ENCODE measurements at places on chromosomes 12 and 14.

DNA sequence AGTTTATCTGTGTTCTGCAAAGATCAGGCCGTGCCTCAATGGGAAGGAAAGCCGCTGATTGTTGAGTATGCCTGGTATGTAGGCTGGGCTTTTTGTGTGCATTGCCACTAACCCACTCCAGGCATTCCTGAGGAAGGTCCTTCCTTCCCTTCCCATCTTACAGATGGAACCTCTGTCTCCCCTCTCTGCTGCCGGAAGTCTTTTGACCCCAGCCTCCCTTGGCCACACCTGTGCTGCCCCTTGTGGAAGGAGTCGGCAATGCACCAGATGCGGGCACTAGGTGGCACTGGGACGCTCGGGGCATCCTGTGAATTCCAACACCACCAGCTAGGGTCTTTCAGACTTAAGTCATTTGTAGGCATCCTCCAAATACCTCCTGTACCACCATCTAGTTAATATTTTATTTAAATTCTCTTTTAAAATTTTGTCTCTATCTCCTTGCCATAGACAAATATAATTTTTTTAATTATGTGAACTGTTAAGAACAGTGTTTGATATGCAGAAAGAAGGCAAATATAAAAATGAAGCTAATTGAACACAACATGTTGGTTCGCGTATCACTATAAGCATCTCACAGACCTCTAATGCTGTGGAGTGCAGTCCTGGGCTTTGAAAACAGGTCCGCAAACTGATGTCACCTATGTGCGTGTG is 99.6 kb downstream of the RIN3 start:
- no peak for DNase-seq

- no peak for DNase-seq
These were observed 1092.3 kb downstream of the AACS start for GRCh38 chr12:126157575-126157966.

GRCh38 chr12:104377514-104377812 is 73.9 kb downstream of the EID3 start:
- DNase-seq: no peak

GRCh38 chr12:12365931-12366431 is 9.1 kb downstream of the BORCS5 start:
- DNase-seq: no peak

DNA sequence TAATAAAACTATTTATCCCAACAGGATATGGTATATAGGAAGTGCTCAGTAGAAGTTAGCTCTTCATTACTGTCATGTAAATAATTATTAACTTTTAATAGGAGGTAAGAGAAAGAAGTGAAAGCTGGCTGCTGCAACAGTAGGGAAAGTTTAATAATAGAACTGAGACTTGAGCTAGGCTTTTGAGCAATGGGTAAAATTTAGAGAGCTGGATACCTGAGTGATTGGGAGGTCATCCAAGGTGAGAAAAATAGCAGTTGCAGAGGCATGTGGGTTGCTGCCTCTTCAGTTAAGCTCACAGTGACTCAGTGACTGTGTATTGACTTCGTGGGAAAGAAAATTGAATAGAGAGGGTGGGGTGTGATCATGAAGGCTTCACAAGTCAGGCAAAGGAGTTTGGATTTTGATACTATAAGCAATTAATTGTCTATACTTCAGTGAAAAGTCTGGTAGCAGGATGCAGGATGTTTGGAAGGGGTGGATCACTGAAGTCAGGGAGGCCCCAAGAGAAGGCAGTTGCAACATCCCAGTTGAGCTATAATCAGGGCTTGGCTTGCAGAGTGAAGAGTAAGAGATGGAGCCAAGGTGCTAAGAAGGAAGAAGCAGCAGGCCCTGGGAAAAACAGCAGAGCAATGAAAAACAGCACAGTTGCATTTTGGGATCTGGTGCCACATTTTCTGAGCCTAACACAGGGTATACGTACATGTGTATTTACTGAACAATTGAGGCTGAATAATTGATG is 172.0 kb upstream of the FRMD6 start:
- DNase-seq: no peak

GRCh38 chr12:13288501-13288900 is 92.0 kb downstream of the EMP1 start:
- DNase-seq: no peak

DNA sequence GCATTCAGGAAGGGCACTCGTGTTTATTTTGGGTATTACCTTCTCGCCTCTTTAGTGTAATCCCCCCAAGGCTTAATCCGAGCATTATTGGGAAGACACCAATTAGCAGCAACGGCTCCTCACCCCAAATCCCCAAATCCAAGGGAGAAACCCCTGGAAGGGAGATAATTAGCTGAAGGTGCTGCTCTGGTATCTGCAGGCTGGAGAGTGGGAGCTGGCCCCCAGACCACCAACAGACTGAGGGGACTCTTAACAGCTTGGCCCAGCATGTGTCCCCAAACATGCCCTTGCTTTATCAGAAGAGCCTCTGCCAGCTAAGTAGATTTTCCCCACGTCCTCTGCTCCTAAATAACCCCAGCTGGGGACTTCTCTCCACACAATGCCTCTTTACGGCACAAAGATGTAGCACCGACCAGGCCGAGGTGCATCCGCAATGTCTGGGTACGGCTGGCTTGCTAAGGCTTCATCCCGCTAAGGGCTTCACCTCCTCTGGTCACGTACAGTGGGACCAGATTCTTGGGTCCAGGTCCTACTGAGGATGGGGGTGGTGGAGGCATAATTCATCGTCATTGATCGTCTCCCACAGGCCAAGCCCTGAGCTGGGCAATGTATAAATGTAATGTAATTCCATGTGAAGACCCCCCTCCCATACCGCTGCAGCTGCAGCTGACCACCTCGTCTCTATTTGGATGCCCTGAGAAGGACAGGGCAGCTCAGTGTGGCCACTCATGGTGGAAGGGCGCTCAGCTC is 123.7 kb upstream of the GSC start:
- no peak for DNase-seq

DNA sequence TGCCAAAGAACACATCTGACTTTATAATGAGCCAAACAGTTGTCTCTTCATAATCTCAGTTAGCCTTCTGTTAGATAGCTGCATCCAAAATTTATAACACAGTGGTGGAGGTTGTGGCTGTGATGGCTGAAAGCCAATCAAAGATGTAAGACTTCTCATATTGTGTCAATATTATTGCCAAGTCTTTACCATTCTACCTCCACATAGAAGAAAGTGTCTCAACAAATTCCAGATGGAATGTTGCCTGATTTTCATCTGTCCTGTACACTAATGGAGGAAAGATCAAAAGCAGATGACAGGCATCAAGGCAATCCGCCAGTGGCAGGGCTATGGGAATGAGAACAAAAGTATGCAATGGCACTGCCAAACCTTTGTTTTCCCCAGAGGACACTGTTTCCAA is 813.1 kb upstream of the NOVA1 start:
- DNase-seq: no peak

GRCh38 chr12:32178341-32179010 is 71.8 kb downstream of the BICD1 start:
- no peak for DNase-seq

- no peak for DNase-seq
These were observed 177.9 kb upstream of the PRMT8 start for GRCh38 chr12:3313066-3313465.

DNA sequence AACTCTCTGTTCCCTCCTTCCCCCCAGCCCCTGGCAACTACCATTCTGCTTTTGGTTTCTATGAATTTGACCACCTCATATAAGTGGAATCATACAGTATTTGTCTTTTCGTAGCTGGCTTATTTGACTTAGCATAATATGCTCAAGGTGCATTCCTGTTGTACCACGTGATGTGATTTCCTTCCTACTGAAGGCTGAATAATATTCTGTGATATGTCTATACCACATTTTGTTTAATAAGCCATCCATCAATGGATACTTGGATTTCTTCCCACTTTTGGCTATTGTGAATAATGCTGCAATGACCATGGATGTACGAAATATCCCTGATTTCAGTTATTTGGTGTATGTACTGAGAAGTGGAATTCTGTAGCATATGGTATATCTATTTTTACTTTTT is 16.3 kb downstream of the NDUFA9 start:
- DNase-seq: no peak

GRCh38 chr14:67459336-67459735 is 29.2 kb downstream of the TMEM229B start:
- no peak for DNase-seq

DNA sequence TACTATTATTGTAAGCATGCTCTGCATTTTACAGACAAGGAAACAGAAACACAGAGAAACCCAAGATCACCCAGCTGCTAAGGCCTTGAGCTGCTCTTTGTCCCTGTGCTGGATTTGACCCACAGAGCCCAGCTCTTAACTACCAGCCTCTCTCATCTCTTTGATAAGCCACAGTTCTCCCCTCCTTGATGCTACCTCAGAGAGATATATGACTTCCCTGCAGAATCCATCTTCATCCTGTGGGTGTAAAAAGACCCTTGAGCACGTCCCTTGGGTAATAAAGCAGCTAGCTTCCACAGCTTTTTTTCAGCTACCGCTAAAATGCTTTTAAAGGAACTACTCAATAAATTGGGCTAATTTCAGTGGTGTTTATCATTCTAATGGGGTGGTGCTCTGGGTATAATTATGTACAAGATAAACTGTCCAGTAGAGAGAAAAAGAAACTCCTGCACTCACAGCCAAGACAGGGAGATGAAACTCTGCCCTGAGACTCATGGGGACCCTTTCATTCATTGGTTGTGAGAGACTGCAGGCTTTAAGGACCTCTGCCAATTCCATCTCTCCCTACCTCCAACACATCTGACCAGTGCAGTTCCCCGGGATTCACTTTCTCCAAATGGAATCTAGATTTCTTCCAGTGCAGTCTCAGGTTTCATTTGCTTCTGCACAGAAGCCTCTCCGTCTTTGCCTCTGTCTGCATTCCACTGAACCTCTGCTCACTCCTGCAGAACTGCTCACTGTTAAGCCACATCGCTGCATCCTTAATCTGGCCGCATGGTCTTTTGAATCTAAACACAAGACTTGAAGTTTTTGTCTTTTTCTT is 24.7 kb upstream of the NTF3 start:
- DNase-seq: peak; percentile 28

DNA sequence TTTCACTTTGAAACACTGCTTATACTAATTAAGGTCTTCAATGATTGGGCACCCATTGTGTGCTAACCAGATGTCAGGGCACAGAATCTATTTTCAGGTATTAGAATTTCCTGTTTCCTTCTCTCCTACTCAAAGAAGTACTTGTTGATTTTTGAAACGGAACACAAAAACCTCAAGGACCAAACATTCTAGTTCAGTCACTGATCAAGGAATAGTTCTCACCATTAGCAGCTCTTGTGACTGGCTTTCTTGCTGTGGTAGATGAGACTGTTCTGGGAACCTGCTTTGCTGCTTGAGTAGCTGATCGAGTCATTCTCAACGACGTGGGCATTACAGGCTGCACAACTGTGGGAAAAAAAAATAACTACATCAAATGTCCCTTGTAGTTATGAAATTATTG is 11.0 kb downstream of the DLGAP5 start:
- no peak for DNase-seq

DNA sequence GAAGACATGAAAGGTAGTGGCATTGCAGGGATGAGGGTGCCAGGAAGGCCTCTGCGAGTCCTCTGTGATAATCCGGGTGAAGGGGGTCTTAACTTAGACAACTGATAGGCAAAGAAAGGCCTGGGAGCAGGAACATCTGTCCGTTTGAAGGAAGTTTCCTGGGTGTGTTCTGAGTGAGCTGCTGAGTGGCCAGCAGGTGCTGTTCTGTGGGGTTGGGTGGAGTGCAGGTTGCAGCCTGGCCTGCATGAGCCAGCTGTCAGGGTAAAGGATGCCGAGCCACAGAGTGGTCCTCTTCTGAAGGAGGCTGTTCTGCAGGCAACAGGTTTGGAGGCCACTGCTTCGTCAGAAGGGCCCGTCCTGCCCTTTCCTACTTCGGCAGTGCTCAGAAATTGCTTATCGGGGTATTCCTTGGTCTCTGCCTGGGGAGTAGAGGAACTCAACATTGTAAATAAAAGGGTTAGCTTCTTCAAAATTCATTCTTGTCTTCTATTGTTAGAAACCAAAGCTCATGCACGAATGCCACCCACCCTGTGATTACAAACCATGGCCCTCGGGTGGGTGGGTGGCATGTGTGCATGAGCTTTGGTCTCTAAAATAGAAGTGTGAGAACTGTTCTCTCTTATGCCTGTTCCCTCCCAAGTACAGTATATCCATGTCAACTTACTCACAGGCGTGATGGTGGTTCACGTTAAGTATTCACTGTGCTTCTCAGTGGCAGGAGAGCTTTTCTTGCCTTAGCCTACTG is 118.9 kb downstream of the CHST11 start:
- DNase-seq: peak; percentile 10

GRCh38 chr14:89304972-89305703 is 111.9 kb downstream of the FOXN3 start:
- no peak for DNase-seq

DNA sequence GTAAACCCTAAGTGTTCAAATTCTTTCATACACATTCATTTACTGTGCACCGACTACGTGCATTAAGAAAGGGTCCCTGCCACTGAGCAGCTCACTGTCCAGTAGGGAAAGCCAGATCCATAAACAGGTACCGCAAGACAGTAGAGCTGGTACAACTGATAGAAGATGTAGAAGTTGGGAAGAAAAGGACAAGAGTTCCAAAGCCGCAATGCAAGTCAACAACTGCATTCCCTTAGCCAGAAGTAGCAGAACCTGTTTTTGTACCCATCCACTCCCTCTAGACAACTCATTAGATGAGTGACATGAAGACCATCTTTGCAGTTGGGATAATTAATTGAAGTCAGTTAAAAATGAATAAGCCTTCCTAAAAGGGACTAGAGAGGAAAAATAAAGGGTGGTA is 1.3 kb downstream of the SENP1 start:
- no peak for DNase-seq

- DNase-seq: no peak
These were observed 6.7 kb upstream of the NEK9 start for GRCh38 chr14:75133597-75133996.

DNA sequence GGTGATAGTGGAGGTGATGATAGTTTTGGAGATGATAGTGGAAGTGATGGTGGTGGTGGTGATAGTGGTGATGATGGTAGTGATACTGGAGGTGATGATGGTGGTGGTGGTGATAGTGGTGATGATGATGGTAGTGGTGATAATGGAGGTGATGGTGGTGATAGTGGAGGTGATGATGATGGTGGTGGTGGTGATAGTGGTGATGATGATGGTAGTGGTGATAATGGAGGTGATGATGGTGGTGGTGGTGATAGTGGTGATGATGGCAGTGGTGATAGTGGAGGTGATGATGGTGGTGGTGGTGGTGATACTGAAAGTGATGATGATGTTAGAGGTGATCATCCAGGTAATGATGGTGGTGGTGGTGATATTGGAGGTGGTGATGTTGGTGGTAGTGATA is 570.0 kb upstream of the TMEM132C start:
- DNase-seq: no peak

DNA sequence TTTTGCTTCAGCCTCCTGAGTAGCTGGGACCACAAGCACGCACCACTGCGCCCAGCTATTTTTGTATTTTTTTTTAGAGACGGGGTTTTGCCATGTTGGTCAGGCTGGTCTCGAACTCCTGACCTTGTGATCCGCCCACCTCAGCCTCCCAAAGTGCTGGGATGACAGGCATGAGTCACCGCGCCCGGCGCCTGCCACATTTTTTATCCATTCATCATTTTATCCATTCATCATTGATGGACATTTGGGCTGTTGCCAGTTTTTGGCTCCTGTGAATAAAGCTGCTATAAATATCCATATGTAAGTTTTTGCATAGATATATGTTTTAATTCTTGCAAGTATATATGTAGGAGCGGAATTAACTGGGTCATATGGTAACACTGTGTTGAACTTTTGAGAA is 79.5 kb downstream of the DAAM1 start:
- no peak for DNase-seq
